ENCODE measurements at places on chromosomes 3 and 15.
A peak's percentile ranks its signal among the peaks of the same experiment; 100 is the strongest.

- no peak for DNase-seq
These were observed 290.6 kb downstream of the ADAMTS17 start for GRCh38 chr15:100050877-100051786.

DNA sequence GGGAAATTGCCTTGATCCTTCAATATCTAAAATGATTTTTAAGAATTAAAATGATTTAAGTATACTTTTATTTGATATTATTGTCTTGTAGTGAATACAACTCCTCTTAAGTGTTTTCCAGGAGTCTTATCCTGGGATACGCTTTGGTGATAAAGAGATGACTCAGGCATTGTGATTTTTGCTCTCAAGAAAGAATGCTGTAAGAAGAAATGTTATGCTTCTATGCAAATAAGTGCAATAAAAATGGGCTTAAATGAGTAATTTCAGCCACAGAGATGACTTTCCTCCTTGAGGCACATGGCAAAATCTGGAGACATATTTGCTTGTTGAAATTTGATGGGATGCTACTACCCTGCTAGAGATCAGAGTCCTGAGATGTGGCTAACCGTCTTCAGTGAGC, 358.6 kb upstream of the BCHE start:
- no peak for DNase-seq

- DNase-seq, result no peak
These were observed 12.8 kb downstream of the AKAP13 start for GRCh38 chr15:85393210-85393609.

DNA sequence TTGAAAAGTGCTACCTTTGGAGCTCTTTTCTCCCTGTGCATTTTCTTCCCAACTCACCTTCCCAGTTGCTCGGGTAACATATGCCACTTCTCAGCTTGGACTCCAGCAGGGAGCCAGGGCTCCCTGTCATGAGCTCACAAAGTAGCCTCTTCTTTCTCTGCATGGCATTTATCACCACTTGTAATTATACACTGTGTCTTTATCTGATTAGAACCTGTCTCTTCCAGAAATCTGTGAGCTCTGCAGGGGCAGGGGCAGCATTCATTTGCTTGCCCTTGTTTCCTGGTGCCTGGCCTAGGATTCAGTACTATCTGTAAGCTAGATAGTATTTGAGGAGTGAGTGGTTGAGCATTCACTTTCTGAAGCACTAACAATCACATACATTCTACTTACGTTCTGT, 100.9 kb downstream of the CLSTN2 start:
- DNase-seq, result no peak

DNA sequence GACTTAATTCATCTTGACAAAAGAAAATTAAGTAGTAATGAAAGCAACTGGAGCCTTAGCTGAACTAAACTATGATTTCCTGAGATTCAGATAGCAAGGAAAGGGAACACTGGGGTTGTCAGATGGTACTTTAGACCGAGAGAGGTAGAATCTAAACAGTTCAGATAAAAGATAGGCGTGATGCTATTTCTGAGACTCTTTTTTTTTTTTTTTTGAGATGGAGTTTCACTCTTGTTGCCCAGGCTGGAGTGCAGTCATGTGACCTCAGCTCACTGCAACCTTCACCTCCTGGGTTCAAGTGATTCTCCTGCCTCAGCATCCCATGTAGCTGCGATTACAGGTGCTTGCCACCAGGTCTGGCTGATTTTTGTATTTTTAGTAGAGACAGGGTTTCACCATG, 279.9 kb upstream of the UMPS start:
- no peak for DNase-seq

- DNase-seq, result no peak
These were observed 17.0 kb upstream of the OR5K1 start for GRCh38 chr3:98445949-98446406.

- DNase-seq, result no peak
These were observed 117.1 kb upstream of the LIPC start for GRCh38 chr15:58314593-58315216.

GRCh38 chr15:91559066-91559465, 294.4 kb upstream of the SLCO3A1 start:
- no peak for DNase-seq

DNA sequence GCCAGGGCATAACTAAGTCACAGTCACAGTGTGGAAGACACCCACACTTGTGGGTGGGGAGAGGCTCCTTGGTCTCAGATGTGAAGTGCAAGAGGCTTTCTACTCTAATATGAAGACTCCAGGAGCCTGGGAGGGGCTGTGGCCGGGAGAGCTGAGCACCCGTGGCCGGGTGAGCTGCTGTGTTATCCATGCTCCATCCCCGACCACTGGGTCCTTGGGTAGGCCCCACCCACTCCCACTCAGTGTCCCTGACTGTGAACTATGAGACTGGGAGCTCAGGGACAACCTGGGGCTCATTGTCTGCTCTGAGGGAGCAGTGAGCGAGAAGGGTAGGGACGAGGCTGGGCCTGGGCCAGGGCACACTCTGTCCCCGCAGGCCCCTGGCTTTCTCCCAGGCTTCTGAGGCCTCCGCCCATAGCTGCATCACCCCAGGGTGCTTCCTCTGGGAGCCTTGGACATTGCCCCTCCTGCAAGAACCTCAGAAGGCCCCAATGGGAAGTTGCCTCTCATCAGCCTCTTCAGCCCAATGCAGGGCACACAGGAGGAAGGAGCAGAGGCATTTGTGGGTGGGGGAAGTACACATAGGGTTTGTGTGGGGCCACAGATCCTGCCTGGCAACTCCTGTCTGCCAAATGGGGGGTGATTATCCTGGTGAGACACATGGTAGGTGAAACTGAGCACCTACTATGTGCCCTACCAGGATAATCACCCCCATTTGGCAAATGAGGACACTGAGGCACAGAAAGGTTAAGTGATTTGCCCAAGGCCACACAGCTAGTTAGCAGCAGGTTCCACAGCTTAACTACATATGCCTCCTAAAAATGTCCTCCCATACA, 2.4 kb downstream of the ANPEP start:
- DNase-seq, result no peak

- no peak for DNase-seq
These were observed 70.8 kb upstream of the MBNL1 start for GRCh38 chr3:152197937-152198336.

GRCh38 chr15:94233441-94233840, 2.1 kb downstream of the MCTP2 start:
- DNase-seq, result no peak

DNA sequence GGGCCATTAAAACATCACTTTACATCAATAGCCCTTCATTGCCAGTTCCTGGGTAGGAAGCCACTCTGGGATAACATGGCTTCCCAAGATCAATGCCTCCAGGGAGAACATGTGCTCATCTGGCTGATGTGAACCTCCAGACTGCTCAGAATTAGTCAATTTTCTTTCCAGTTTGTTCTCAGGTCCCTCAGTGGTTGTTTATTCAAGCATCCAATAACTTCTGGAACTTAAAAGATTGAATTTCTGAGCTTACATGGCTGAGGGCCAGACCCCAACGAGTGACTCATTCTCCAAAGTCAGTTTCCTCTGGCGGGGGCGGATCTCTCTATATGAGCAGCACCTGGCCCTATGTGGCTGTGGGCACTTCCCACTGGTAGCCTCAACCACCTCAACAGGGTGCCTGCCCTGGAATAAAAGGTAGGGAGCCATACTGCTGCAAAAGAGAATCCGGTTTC, 34.0 kb downstream of the LYZL4 start:
- no peak for DNase-seq

- DNase-seq, result no peak
These were observed 129.9 kb upstream of the TSC22D2 start for GRCh38 chr3:150278195-150278594.

- DNase-seq, result no peak
These were observed 39.2 kb upstream of the GOLIM4 start for GRCh38 chr3:168134931-168135330.

GRCh38 chr15:23595368-23595767, 29.9 kb downstream of the MKRN3 start:
- no peak for DNase-seq

DNA sequence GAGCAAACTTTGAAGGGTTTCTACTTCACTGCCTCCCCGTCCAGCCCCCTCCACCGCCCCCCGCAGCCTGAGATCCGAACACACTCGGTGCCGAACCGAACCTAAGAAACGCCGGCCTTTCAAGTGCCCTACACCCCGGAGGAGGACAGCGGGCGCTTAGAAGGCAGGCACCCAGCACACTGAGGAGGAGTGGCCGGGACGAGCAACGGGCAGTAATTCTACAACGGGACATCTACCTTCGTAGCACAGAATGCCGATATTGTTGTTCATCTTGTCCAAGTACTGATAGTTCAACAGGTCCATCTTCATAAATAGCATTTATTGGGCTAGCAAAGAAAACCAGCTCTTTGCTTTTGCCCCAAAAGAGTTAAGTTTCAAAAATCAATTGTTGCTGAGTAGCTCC, 513 bp downstream of the VGLL4 start:
- DNase-seq, result no peak

GRCh38 chr3:43180027-43180426, 74.1 kb upstream of the POMGNT2 start:
- peak; percentile 12 for DNase-seq

- DNase-seq, result no peak
These were observed 16.0 kb upstream of the MEGF11 start for GRCh38 chr15:66269326-66270090.

GRCh38 chr3:36367912-36368573, 12.3 kb upstream of the STAC start:
- no peak for DNase-seq

DNA sequence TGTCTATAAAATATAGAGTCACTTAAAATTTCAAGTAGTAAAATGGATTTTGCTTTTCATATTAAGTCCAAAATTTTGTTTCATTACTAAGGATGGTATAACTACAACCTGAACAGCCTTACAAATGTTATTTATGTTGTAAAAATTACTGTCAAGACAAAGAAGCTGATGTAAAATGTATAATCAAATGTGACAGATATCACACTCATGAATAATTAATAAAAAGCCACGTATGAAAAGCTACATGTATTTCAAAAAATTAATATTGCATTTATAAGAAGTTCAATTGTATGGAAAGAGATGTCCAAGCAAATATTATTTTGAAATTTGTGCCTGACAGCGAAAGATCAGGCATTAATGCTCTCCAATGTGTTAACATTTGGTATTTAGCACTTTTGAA, 48.9 kb downstream of the KBTBD8 start:
- DNase-seq, result no peak

GRCh38 chr3:87835236-87835635, 223.6 kb downstream of the CGGBP1 start:
- DNase-seq, result no peak

GRCh38 chr3:124078953-124079911, 87.3 kb upstream of the ROPN1 start:
- no peak for DNase-seq

DNA sequence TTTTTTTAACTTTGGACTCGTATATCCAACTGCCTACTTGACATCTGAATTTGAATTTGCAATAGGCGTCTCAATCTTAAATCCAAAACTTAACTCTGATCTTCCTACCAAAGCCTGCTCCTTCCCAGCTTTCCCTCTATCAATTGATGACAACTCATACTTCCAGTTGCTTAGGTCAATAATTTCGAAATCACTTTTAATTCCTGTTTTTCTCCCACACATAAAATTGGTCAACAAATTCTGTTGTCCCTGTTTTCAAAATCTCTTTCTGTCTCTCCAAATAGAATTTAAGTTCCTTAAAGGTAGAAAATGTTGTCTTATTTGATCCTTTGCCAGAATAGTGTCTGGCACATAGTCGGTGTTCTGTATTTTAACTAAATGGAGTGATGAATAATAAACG, 332.4 kb downstream of the SATB1 start:
- no peak for DNase-seq

DNA sequence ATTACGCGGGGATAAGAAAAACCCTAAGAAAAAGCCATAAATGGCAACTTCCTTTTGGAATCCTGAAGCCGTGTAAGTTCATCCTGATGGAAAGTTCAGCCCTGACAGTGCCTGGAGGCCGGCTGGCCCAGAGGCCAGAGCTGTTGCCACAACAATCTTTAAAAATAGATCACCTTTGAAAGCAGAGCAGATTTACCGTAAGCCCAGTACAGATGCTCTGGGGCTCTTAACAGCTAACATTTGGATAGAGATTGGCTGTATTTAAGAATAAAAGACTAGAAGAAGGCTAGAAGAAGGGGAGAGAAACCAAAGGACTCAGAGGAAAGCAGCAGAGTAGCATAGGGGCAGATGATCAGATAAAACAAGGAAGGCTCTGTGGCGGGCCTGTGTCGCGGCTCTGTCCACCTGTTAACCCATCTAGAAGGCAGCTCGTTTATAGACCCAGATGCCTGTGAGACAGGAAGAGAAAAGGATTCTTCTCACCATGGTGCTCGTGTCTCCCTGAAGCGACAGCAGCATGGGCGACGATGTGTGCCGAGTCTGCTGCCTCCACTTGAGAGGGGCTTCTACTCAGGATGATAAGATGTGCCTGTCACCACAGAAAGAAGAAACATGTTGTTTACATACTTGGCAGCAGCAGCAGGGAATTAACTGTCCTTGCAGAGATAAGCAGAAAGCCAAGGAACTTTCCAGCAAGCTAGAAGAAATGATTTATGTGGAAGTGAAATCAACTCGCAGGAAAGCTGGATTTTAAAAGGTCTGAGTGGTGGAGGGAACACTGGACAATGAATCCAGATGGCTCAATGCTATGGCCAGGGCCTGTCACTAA, 69.9 kb downstream of the SYNM start:
- no peak for DNase-seq

- DNase-seq, result no peak
These were observed 94.4 kb downstream of the SLCO3A1 start for GRCh38 chr15:91947683-91948608.

- DNase-seq, result no peak
These were observed 231.5 kb downstream of the UBE3A start for GRCh38 chr15:25207369-25207768.

DNA sequence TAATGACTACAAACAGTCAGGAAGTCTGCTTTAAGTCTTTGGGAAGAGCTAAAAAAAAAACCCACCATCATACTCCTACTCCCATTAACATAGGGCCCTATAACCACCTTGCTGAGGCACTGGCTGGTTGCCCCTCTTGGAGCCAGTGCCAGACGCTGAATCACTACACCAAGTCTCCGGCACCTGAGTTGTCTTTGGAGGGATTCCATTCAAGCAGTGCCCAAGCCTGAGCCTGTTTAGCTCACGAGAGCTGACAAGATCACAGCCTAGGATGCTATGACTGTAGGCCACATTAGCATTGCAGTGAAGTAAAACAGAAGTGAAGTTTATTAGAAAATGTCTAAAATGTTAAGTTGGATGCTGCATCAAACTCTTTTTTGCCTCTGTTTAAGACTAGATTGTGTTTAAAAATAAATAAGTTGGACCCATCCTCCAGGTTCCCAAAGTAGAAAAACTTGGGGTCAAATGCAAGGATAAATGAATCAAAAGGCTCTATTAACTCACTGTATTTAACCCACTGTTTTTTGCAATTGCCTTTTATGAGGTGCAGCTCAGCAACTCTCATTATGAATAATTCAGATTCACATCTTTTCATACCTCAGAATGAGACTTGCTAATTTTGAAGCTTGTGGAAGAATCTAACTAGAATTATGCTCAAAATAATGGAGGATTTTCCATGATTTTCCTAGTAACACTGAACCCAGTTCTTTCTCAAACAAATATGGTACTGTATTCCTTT, 461.9 kb downstream of the FOXP1 start:
- no peak for DNase-seq

All from activated T-helper 1 cell treated with Interleukin-2 at 50 U/mL for 16 hours (primary cell).